WTC11 (cell line): ENCODE measurements at places on chromosomes 1 and 21. TPM values are rescaled to one million over a fixed set of nuclear protein-coding genes. Genes with fewer than 3 reads are reported as not detected.

The AGRN gene
- total RNA-seq: 184 to 198 TPM (median 186 TPM) in 3 replicates

The AMPD1 gene
- total RNA-seq: not detected in 3 replicates

The SPATA17 gene
- total RNA-seq: 0.34 to 1.3 TPM (median 0.46 TPM) in 3 replicates

GRCh38 chr1:237868817-237869600, 21.7 kb downstream of the ZP4 start:
- H3K36me3 ChIP-seq: no peaks in the 10 kb centered on the region; the same call in 1 of the 2 replicates
- H3K4me3 ChIP-seq: no peak overlapping the region
- H3K4me1 ChIP-seq: peaks cover 45% of the 10 kb centered on the region
- peaks cover 14% of the 10 kb centered on the region for H3K27me3 ChIP-seq
- H3K27ac ChIP-seq: no peak overlapping the region

DNA sequence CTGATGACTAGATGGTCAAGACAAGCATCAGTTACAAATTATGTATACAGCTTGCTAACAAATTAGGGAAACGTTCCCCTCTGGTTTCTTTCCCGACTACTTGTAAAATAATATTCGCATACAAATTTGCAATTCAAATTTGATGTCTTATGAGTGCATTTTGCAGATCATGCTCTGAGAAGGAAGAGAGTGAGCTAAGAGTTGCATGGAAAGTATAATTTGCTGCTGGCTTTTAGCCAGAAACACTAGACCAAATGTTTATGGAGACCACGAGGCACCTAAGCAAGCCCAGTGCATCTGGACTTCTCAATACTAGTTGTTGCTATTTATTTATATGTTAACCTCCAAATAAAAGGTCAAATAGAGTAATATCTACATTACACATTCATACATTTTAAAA, 216.0 kb downstream of the SMYD3 start:
- no peak overlapping the region for H3K27ac ChIP-seq
- no peak overlapping the region for H3K4me3 ChIP-seq
- peaks cover 25% of the 10 kb centered on the region for H3K4me1 ChIP-seq
- no peaks in the 10 kb centered on the region for H3K36me3 ChIP-seq
- no peaks in the 10 kb centered on the region for H3K27me3 ChIP-seq

GRCh38 chr1:80036690-80037432, 1030.3 kb upstream of the ADGRL4 start:
- no peaks in the 10 kb centered on the region for H3K4me1 ChIP-seq
- H3K27me3 ChIP-seq: no peaks in the 10 kb centered on the region
- no peak overlapping the region for H3K27ac ChIP-seq
- no peaks in the 10 kb centered on the region for H3K36me3 ChIP-seq
- H3K4me3 ChIP-seq: no peak overlapping the region

DNA sequence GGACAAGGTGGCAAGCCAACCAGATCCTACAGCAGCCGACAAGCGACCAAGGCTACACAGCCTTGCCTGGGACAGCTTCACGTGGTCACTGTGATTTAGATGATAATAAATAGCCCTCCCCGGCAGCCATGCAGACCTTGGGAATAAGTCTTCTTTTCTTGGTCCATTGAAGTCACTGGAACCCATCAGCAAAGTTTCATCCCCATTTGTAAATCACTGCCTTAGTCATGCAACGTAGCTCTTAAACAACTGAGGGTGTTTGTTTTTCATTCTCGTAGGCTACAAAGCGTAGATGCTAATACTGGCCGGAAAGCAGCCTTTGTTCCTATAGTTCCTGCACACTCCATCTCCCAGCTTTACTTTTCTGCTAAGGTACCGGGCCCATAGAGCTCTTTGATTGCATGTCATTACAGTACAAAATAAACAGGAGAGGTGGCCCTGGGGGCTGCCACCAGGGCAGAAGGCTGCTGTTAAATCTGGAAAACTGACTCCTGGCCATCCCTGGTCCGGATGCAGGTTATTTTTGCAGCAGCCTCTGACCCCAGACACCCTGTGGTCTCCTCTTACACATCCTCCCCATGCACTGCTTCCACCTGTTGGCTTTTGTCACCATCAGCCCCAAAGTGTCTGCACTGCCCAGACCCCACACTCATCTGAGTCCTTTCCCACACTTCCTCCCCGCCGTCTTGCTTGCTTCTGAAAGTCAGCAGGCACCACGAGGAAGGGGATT, 105.5 kb downstream of the TOMM20 start:
- no peak for DNase-seq
- no peak overlapping the region for H3K4me3 ChIP-seq
- no peaks in the 10 kb centered on the region for H3K27me3 ChIP-seq
- peaks cover 8% of the 10 kb centered on the region for H3K36me3 ChIP-seq
- peaks cover 21% of the 10 kb centered on the region for H3K4me1 ChIP-seq

- no peak within 1 kb of the TSS for H3K27ac ChIP-seq
- H3K4me1 ChIP-seq: peaks cover 36% of the 10 kb centered on the region
- H3K4me3 ChIP-seq: peak within 1 kb of the TSS; percentile 78
- no peak for DNase-seq
Measured at GRCh38 chr1:233327651-233328141, at the start of gene MAP3K21. TSS of gene MAP3K21 (plus strand) at chr1:233327724. CDS start at chr1:233328029, 305 bp downstream.

- no peaks in the 10 kb centered on the region for H3K27me3 ChIP-seq
- no peak for DNase-seq
- H3K4me1 ChIP-seq: peaks cover 8% of the 10 kb centered on the region
- H3K4me3 ChIP-seq: no peak overlapping the region
Measured at GRCh38 chr1:20987831-20988825, 188.6 kb downstream of the EIF4G3 start.

- DNase-seq: no peak
- no peak overlapping the region for H3K4me3 ChIP-seq
- no peaks in the 10 kb centered on the region; the same call in none of the 2 replicates for H3K27me3 ChIP-seq
- no peak overlapping the region for H3K27ac ChIP-seq
Measured at GRCh38 chr1:49204720-49205119, 428.0 kb upstream of the BEND5 start.

GRCh38 chr1:8660411-8660828, 157.0 kb downstream of the RERE start:
- no peak overlapping the region for H3K4me3 ChIP-seq
- H3K27ac ChIP-seq: no peak overlapping the region
